Kidney (tissue), 22 donors: ENCODE measurements at places on chromosomes 1 and 21. TPM values are rescaled to one million over a fixed set of nuclear protein-coding genes. Genes with fewer than 3 reads are reported as not detected.

- peak; percentile 39 for DNase-seq
- no peak overlapping the region for H3K4me3 ChIP-seq
- no peak overlapping the region for H3K27ac ChIP-seq
- H3K4me1 ChIP-seq: peaks cover 8% of the 10 kb centered on the region
Observed at GRCh38 chr1:39960431-39960958, 5.5 kb downstream of the MFSD2A start.

The MAP3K7CL gene
- 12.7 TPM for total RNA-seq

DNA sequence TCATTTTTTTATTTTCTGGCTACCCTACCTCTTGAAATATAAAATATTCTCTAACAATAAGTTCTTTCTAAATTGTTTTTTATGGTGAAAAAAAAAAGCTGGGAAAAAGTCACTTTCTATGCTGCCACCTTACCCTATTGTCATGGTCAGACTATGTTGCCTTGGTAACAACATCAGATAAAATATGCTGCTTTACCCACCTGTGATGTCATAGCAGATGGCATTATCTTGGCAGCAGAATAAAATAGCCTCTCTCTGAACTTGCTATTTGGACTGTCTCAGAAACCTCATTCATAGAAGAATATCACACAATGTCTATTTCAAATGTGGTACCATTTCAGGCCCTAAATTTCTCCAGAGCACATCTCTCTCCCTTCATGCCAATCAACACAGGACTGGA, 69.6 kb upstream of the SGIP1 start:
- no peak for DNase-seq
- H3K36me3 ChIP-seq: no peaks in the 10 kb centered on the region
- no peak overlapping the region for H3K4me3 ChIP-seq
- no peak overlapping the region for H3K27ac ChIP-seq

- H3K4me1 ChIP-seq: no peaks in the 10 kb centered on the region
- no peak overlapping the region for H3K27ac ChIP-seq
- DNase-seq: no peak
- no peaks in the 10 kb centered on the region for H3K27me3 ChIP-seq
Observed at GRCh38 chr1:38541223-38541622, 318.3 kb downstream of the RRAGC start.

The CELF3 gene
- not detected for total RNA-seq

- H3K27ac ChIP-seq: peak overlapping the region; percentile 64
- H3K27me3 ChIP-seq: no peaks in the 10 kb centered on the region
- no peaks in the 10 kb centered on the region for H3K4me1 ChIP-seq
- H3K4me3 ChIP-seq: peak overlapping the region; percentile 60
Observed at GRCh38 chr1:116167625-116168276, 56.6 kb downstream of the MAB21L3 start.

The MEX3A gene
- total RNA-seq: 1.7 TPM

DNA sequence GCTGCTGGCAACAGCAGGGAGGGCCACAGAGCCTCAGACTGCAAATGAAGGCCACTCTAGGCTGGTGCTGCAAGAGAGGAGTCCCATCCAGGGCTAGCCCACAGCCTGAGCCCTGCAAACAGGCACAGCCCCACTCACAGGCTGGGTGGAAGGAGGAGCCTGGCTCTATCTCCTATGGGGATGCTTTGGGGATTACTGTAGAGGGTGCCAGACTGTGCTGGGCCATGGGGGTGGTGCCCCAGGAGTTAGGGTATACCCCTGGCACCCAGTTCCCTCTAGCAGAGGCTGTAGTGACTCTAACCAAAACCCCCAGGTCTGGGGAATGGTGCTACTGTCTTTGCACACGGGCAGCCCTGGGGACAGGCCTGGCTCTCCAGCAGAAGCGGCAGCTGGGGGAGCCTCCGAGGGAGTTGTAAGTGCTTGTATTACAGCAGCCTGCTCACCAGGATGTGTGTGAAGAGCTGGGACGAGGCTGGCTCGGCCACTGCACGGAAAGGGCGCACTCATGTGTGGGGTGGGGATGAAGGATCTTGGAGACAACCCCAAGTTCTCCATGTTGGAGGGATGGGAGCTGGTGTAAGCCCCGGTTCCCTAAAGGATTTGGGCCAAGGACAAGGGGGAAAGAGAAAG, 23.4 kb upstream of the EVA1B start:
- H3K4me3 ChIP-seq: no peak overlapping the region
- no peak overlapping the region for H3K27ac ChIP-seq
- H3K4me1 ChIP-seq: no peaks in the 10 kb centered on the region
- DNase-seq: no peak
- H3K27me3 ChIP-seq: no peaks in the 10 kb centered on the region

DNA sequence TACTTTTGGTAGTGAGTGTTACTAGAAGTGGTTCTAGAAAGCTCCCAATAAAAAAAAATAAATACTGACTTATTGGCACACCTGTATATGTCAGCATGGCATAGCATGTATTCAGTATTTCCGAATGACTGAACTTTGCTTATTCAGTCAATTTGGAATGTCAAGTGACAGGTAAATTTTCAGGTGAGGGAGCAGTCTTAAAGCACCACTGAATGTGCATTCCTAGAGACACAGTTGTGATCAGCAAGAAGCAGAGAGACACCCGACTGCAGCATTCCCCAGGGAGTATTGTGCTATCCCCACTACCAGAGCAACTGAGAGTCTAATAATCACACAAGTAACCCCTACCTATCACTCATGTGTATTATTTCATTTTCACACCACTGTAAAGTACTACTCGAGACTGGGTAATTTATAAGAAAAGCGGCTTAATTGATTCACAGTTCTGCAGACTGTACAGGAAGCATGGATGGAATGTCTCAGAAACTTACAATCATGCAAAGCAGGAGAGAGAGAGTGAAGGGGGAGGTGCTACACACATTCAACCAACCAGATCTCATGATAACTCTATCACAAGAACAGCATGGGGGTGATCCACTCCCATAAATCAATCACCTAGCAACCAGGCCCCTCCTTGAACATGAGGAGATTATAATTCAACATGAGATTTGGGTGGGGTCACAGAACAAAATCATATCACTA, 201.5 kb downstream of the TBX15 start:
- H3K27me3 ChIP-seq: no peaks in the 10 kb centered on the region
- no peak overlapping the region for H3K4me3 ChIP-seq
- no peak for DNase-seq
- H3K27ac ChIP-seq: no peak overlapping the region
- H3K4me1 ChIP-seq: no peaks in the 10 kb centered on the region

GRCh38 chr1:208107425-208108212, 136.6 kb downstream of the PLXNA2 start:
- no peaks in the 10 kb centered on the region for H3K36me3 ChIP-seq
- H3K27me3 ChIP-seq: no peaks in the 10 kb centered on the region
- H3K4me3 ChIP-seq: no peak overlapping the region
- no peaks in the 10 kb centered on the region for H3K4me1 ChIP-seq

GRCh38 chr1:4310396-4310923, 343.9 kb upstream of the AJAP1 start:
- no peak for DNase-seq
- no peaks in the 10 kb centered on the region for H3K36me3 ChIP-seq
- H3K27ac ChIP-seq: no peak overlapping the region
- no peak overlapping the region for H3K4me3 ChIP-seq
- H3K27me3 ChIP-seq: no peaks in the 10 kb centered on the region

GRCh38 chr1:227776331-227776771, 39.1 kb upstream of the PRSS38 start:
- no peaks in the 10 kb centered on the region for H3K4me1 ChIP-seq
- no peaks in the 10 kb centered on the region for H3K27me3 ChIP-seq
- H3K36me3 ChIP-seq: peaks cover 2% of the 10 kb centered on the region
- H3K27ac ChIP-seq: no peak overlapping the region

DNA sequence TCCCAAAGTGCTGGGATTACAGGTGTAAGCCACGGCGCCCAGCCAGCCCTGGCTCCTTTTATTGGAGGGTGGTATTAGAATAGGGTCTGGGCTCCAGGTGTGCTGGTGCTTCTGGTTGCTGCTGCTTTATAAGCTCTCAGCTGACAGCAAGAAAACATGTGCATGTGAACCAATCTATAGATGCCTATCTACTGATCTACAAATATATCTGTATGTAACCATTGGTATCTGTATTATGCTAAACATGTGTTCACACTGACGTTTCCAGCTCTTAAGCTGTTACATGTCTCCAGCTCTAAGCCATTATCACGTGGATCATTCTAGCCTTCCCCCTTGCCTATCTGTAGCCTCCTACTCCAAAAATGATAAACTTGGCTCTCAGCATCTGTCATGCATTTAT, 82.4 kb downstream of the ST6GALNAC3 start:
- no peaks in the 10 kb centered on the region for H3K27me3 ChIP-seq
- H3K36me3 ChIP-seq: no peaks in the 10 kb centered on the region
- DNase-seq: no peak

- no peak overlapping the region for H3K27ac ChIP-seq
- H3K4me1 ChIP-seq: no peaks in the 10 kb centered on the region
- DNase-seq: no peak
- no peaks in the 10 kb centered on the region for H3K36me3 ChIP-seq
- no peaks in the 10 kb centered on the region for H3K27me3 ChIP-seq
- H3K4me3 ChIP-seq: peak overlapping the region; percentile 72
Observed at GRCh38 chr1:59815892-59816291, 1.1 kb downstream of the HOOK1 start.

- no peaks in the 10 kb centered on the region for H3K27me3 ChIP-seq
- no peak for DNase-seq
Observed at GRCh38 chr1:78715181-78715661, 65.6 kb downstream of the IFI44 start.

- H3K27me3 ChIP-seq: no peaks in the 10 kb centered on the region
- peaks cover 6% of the 10 kb centered on the region for H3K4me1 ChIP-seq
- H3K27ac ChIP-seq: peak overlapping the region; percentile 59
- peak overlapping the region; percentile 45 for H3K4me3 ChIP-seq
Observed at GRCh38 chr1:232620356-232620969, 9.5 kb downstream of the SIPA1L2 start.

DNA sequence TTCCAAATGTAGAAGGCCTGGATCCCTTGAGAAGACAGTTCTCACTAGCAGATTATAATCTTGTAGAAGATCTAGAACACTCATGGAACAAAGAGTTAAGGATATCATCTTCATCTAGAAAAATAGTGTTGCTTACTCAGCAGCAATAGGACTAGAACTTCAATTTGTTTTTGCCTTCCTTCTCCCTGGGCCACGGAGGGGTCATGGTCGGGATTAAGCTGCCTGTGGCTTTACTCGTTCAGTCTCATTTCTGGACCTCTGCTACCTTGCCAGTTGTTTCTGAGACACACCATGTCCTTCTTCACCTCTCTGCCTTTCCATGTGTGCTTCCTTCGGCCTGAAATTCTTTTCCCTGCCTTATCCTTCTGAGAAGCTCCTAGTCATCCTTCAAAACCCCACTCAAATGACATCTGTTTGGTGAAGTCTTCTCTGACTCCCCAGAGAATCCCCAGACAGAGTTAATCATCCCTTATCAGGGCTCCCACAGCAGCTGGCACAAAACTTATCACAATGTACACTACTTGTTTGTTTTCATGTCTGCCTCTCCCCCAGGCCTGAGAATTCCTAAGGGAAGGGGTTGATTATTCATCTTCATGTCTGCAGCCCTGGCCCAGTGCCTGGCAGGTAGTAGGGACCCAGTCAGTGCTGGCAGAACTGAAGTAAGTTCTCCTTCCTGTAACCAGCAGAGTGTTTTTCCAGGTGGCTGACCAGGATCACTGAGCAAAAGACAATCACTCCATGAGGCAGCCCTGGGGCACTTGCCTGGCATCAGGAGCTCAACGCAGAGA, 15.5 kb upstream of the SNX27 start:
- no peaks in the 10 kb centered on the region for H3K4me1 ChIP-seq
- H3K4me3 ChIP-seq: no peak overlapping the region
- H3K27ac ChIP-seq: peak overlapping the region; percentile 48
- no peaks in the 10 kb centered on the region for H3K36me3 ChIP-seq
- DNase-seq: no peak

DNA sequence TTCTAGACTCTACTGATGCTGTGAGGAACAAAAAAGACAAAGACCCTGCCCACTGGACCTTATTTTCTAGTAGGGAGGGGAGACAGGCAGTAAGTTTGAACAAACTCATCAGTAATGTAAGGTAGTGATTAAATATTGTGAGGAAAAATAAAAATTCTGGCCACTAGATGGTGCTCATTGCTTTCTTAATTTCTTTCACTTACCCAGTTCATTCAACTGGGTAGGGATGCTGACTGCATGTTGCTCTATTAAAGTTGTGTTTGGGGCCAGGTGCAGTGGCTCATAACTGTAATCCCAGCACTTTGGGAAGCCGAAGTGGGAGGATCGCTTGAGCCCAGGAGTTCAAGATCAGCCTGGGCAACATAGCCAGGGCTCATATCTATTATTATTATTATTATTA, 6.3 kb upstream of the KYAT3 start:
- peaks cover 3% of the 10 kb centered on the region for H3K4me1 ChIP-seq
- H3K27ac ChIP-seq: no peak overlapping the region
- no peaks in the 10 kb centered on the region for H3K27me3 ChIP-seq
- no peak overlapping the region for H3K4me3 ChIP-seq
- no peaks in the 10 kb centered on the region for H3K36me3 ChIP-seq

The PTGFR gene
- 3.7 TPM for total RNA-seq

DNA sequence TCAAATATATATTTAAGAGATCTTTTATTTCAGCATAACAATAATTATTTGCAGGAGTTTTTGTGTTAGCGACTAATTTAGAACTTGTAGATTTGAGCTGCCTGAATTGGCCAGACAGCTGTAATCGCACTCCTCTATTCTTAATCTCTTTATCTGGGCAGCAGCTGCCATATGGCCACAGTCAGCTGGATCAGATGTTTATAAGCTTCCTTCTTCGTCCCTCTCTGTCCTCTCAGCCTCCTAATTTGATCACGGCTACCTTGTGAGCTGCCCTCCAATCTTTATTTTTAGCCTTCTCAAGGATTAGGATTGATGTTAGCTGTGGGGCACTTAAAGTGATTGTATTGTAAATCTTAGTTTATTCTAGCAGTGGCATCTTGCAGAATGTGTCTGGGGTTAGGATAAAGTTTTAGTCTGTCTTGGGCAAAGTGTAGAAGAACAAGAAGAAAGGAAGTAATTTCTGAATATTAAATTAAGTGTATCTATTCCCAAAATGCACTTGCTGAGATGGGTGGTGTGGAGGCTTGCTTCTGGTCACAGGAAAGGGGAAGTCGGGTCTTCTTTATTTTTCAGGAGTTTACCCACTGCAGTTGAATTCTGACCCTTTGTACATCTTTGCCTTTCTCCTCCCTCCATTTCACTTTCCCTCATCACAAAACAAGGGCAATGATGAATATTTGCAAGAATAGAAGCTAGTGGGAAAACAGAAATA, 1.1 kb downstream of the ZBTB18 start:
- H3K4me1 ChIP-seq: no peaks in the 10 kb centered on the region
- H3K27ac ChIP-seq: no peak overlapping the region
- no peaks in the 10 kb centered on the region for H3K27me3 ChIP-seq

DNA sequence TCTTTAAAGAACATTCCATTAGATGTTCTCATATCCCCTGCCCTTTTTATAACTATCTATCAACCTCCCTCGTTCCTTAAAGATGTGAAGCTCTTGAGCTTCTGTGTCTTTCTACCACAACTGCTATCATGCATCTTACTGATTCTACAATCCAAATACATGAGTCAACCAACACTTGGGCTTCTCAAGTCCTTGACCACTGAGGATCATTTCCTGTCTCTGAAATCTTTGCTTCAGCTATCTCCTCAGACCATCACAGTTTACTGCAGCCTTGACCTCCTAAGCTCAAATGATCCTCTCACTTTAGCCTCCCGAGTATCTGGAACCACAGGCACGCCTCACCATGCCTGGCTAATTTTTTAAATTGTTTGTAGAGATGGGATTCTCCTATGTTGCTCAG, 75.2 kb downstream of the FMO4 start:
- H3K4me1 ChIP-seq: no peaks in the 10 kb centered on the region
- DNase-seq: no peak
- H3K36me3 ChIP-seq: no peaks in the 10 kb centered on the region
- H3K27ac ChIP-seq: no peak overlapping the region
- no peak overlapping the region for H3K4me3 ChIP-seq

The CELA3B gene
- total RNA-seq: not detected
